ENCODE measurements at places on chromosomes 2 and 18.

DNA sequence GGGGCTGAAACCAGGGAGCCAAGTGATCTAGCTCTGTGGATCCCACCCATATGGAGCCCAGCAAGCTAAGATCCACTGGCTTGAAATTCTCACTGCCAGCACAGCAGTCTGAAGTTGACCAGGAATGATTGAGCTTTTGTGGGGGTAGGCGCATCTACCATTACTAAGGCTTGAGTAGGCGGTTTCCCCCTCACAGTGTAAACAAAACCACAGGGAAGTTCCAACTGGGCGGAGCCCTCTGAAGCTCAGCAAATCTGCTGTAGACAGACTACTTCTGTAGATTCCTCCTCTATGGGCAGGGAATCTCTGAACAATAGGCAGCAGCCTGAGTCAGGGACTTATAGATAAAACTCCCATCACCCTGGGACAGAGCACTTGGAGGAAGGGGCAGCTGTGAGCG, 96.7 kb downstream of the CCDC148 start:
- peak; percentile 64 for DNase-seq

DNA sequence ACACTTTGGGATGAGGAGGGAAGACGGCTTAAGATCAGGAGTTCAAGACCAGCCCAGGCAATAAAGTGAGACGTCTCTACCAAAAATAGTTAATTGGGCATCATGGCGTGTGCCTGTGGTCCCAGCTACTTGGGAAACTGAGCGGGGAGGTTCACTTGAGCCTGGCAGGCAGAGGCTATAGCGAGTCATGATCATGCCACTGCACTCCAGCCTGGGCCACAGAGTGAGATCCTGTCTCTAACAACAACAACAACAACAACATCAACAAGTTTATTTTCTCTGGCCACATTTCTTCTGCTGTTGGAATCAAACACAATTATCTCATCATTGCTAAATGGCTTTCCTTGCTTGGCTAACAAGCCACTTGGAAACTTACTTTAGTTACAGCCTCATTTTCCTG, 13.4 kb downstream of the NIFK start:
- DNase-seq: no peak

DNA sequence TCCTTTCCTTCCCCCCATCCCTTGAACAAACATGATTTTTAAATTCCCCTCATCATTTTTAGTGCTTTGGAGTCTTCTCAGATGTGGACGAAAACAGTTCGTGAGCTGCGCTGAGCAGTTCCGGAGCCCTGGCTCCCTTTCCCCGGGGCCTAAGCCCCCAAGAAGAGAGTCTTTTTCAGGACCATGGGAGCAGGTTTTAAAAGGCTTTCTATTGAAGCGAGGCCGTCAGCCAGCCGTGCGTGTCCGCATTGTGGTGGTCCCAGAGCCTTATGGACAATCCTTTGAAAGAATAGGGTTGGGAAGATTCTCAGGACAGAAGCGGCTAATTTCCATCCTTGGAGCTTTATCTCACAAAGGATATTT, 290.7 kb downstream of the SOX11 start:
- DNase-seq: no peak

DNA sequence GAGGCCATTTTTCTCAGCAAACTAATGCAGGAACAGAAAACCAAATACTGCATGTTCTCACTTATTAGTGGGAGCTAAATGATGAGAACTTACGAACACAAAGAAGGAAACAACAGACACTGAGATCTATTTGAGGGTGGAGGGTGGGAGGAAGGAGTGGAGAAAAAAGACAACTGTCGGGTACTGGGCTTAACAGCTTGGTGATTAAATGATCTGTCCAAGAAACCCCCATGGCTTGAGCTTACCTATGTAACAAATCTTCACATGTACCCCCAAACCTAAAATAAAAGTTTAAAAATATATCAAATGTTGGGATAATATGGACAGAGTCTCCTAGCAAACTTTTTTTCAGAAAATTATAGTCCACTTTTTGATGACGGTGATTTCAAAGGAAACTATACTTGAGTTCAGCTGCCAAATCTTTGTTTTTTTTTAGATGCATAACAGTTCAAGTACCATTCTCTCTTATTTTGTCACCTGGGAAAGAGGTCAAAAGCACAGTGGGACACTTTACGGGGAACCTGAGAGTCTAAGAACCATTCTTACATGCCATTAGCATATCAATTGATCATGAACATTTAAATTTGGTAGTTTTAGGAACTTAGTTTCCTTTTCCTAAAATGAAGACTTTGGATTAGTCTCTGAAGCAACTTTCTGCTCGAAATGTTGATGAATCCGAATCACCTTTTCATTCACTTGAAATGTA, 835.0 kb downstream of the NRXN1 start:
- no peak for DNase-seq

DNA sequence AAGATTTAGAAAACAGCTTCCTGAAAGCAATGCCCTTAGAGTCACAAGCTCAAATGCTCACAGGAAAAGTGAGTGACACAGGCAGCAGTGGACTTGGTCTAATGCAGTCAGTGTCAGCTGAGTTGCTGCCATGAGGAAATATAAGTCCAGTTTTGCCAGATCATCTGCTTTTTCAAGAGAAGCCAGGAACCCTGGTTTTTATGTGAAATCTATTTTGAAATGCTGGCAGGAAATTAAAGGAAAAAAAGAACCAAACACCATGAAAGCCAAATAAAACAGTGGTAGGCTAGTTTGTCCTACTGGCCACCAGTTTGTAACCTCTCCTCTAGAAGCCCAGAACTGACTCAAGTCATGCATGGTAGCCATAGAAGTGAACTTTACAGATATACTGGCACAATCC, 109.2 kb downstream of the THADA start:
- no peak for DNase-seq

GRCh38 chr18:62324917-62325805, at the start of gene TNFRSF11A:
TSS of gene TNFRSF11A (plus strand) at chr18:62325310. CDS start at chr18:62325353, 43 bp downstream.
- DNase-seq: peak; percentile 58

DNA sequence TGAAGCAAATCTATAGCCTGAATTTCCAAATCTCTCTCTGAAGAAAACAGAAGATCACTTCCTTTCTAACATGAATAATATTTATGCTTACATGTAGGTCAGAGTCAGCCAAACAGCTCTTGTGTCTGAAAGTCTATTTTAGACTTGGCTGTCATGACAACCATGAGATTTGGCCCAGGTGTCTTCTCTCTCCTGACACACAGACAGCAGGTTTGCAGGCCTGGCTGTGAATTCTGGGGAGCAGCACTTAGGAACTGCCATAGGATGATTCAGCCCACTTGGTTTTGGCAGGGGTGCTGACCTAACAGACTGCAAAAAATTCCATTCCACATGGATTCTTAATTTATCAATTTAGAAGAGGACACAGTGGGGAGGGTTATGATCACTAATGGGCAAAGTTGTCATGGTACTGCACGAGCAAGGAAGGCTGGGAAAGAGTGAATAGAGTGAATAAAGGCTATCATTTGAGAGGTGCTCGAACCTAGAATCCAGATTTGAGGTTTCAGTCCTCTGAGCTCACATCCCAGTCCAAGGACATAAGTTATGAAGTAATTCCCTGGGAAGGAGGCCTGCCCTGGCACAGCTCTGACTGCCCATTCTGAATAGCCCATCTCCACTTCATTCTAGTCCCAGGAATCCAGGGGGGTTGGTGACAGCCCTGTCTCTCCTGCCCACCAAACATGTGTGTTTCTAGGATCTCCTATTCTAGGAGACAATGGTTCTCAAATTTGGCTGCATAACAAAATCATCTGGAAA, 453.9 kb upstream of the TRIB2 start:
- peak; percentile 19 for DNase-seq

DNA sequence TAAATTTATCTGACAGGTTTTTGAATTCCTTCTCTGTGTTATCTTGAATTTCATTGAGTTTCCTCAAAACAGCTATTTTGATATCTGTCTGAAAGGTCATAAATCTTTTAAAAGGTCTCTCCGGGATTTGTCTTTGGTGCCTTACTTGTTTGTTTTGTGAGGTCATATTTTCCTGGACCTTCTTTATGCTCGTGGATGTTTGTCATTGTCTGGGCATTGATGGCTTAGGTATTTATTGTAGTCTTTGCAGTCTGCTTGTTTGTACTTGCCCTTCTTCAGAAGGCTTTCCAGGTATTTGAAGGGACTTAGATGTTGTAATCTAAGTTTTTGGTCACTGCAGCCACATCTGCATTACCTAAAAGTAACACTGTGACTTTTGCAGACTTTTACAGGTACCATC, 355.2 kb downstream of the PARD3B start:
- peak; percentile 50 for DNase-seq

DNA sequence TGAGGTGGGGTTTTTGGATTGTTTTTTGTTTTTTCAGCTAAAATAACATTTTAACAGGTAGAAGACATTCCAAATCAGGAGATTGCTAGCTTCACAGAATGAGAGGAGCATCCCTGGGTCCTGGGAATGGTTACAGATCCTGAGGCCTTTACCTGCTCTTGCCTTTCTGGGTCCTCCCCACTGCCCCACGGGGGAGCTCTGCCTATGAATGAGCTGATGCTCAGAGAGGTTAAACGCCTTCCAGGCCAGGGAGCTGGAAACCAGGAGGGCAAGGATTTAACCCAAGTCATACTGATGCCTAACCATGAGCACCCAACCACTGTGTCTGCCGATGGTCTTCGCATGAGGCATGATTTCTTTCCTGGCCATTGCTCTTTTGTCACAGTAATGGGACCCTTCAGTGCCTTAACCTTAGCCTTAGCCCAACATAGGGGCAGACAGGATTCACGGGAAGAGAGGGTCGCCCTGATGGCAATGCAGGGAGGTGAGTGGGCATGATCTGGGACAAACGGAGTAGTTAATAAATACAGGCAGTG, 16.1 kb downstream of the MOCOS start:
- DNase-seq: no peak
